ENCODE measurements at places on chromosomes 5 and 9.

DNA sequence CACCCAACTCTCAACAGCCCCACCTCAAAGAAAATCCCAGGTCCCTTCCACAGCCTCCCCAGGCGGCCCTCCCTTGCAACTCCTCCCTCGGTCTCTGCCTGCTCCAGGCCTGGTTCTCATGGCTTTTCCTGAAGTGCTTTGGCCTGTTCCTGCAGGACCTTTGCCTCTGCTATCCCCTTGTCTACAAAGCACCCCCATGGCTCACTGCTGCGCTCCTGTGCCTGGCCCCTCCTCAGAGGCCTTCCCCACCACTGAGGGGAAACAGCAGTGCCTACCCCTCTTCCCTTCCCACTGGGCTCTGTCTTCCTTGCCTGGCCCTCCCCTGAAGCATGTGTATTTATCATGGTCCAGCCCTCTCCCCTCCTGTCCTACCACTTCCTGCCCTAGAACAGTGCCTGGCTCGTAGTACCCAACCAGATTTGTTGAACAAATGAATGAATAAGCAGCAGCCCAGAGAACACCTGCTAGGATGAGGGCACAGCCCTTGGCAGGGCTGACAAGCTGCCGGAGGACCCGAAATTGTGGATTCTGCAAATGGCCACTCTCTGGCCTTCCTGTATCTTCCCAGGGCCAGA, 68.6 kb upstream of the LRRTM2 start:
- no peak for DNase-seq

- DNase-seq, result no peak
These were observed 8.8 kb upstream of the SCGB3A1 start for GRCh38 chr5:180599981-180600553.

DNA sequence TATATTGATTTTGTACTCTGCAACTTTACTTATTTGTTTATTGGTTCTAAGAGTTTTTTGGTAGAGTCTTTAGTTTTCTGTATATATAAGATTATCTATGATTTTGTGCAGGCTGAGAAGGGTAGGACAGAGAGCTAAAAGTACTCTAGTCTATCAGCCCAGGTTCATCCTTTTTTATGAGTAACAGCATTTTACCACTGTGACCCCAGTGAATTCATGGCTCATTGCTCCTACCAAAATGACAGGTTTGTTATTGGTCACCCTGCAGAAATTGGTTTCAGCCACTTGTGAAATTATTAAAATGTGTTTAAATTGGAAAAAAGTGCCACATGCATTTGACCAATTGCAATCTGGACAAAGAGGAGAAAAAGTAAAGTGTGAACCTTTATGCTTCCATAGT, 421.4 kb upstream of the DAB2 start:
- no peak for DNase-seq

DNA sequence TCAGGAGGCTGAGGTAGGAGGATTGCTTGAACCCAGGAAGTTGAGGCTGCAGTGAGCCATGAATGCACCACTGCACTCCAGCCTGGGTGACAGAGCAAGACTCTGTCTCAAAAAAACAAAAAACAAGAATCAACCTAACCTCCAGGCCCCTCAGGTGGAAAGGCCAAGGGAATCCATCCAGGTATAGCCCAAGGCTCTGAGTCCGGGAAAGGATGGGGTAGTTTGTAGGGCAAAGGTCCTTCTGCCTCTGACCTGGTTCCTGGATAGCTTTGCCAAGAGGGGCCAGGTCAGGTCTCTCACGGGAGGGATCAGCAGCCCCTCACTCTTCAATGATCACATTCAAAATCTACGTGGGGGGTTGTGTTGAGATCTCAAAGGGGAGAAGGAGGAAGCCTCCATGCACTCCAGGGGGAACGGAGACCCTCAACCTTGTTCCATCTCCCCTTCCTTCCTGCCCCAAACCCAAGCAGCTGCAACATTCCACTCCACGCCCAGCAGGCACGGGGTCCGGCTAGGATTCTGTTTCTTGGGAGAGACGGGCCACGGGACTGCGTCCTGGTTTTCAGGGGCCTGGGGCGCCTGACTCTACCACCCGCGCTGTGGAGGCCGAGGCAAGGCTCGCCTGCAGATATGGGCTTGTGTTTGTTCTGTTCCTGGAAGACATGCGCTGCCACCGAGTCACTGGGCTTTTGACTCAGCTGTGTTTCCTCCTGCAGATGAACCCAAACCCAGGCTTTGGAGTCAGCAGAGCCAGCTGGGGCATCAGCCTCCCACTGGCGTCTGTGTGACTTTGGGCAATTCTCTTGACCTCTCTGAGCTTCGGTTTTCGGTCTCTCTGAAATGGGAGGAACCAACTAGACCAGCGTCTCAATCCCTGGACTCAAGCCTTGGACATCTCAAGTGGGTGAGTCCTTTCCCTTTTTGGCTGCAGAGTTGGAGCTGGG, 35.5 kb downstream of the PLPP7 start:
- no peak for DNase-seq

DNA sequence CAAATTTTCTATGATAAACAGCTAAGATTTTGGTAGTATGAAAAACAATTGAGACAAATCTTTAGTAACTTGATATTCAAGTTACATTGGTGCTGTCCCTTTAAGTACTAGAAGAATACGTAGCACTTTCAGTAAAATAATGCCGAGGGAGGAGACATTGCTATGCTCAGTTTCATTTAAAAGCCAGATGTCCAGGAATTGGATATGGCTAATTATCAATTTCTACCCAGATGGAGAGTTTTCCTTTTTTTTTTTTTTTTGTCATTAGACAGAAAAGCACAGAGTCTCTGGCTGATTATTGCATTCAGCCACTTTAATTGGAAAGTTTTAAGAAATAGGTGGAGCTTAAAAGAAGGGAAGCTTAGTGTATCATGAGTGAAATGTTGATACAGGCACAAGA, 40.4 kb upstream of the APC start:
- DNase-seq, result no peak

- no peak for DNase-seq
These were observed 72.2 kb upstream of the PTCH1 start for GRCh38 chr9:95588724-95589588.

DNA sequence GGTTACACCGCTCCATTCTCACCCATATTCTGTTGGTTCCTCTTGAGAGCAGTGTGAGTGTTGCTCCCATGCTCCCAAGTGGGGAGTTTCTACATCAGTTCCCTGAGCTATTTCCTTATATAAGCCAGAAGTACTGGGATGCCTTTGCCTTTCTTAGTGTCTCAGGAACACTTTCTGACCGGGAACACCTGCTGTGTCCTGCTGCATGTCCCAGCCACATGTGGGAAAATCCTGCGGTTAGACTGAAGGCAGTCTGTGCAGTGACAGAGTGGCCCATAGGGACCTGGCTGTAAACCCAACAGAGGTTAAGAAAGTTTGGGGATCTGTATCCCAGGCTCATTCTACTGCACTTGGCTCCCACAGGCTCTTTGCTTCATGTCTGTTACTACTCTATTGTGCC, 126.0 kb downstream of the EGFLAM start:
- DNase-seq, result no peak

DNA sequence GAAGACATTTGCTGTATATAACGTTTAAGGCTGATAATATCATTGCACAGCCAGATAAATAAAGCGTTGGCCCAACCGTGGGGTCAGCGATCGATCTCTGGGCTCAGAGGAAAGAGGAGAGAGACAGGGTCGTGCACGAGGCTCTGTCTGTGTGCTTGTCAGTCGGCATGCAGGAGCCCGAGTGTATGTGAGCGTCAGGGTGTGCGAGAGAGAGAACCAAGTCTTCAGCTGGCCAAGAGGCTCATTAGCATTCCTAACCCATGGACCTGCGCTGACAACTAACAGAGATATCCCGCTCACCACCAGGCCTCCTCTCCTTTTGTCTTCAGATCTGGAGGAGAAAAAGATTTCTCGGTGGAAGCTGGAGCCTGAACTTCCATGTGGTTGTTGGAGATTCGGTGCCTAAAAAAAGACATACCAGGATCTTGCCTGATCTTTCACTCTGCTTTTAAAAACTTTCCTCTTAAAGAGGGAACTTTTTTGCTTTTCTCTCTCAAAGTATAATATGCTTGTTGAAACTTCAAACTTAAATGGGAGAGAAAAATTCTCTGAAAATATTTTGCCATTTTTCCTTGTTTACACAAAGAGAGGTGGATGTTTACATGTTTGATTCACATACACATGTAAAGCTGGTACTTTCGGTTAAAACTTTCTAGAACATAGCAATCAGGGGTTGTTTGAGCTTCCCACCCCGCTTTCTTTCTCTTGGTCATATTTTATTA, 16.5 kb downstream of the NR2F1 start:
- no peak for DNase-seq

DNA sequence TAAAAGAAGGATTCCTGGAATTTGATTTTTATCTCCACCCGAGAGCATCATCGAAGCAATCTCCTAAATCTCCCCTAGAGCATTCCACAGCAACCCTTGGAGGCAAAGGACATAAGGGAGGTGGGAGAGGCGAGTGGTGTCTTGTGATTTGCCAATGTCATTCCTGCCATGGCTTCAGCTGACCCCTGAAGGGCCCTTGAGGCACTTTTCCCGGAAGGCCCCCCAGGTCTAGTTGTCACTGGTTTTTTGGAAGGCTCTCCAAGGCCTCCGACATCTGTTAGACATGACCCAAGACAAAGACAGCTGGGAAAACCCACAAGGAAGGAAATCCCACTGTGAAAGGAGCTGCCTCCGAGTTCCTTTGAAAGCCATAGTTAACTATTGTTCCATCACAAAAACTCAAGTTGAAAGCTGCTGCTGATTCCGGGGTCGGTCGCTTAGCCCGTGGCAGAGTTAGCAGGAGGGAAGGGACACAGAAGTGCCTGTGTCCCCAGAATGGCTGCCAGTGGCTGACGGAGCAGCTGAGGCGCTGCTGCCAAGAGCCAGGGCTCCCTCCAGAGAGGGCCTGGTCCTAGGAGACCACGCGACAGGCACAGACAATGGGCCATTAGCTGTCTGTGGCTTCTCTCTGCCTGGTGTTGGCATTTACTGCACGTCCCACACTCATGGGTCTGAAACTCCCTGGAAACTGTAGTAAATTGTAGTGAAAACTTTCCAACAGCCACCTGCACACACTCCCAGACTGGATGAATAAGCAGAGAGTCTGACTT, 24.4 kb upstream of the TRIO start:
- DNase-seq, result no peak

- DNase-seq, result no peak
These were observed 509.1 kb downstream of the RASEF start for GRCh38 chr9:82553654-82554366.

DNA sequence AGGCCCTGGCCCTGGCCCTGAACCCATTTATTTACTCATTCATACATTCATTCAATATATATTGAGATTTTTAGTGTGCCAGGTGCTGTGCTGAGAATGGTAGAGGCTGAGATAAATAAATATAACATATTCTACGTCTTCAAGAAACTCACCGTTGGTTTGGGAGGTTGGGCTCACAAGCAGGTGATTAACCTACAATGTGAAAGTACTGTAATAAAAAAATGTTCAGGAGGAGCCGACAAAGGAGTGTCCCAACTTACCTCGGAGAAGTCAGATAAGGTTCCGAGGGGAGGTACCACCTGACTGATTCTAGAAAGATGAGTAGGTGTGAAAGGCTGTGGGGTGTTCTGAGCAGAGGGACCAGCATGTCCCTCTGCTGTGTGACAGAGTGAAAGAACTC, 479.6 kb upstream of the KLF4 start:
- DNase-seq, result no peak

GRCh38 chr5:125005266-125005665, 258.8 kb upstream of the ZNF608 start:
- DNase-seq, result no peak

DNA sequence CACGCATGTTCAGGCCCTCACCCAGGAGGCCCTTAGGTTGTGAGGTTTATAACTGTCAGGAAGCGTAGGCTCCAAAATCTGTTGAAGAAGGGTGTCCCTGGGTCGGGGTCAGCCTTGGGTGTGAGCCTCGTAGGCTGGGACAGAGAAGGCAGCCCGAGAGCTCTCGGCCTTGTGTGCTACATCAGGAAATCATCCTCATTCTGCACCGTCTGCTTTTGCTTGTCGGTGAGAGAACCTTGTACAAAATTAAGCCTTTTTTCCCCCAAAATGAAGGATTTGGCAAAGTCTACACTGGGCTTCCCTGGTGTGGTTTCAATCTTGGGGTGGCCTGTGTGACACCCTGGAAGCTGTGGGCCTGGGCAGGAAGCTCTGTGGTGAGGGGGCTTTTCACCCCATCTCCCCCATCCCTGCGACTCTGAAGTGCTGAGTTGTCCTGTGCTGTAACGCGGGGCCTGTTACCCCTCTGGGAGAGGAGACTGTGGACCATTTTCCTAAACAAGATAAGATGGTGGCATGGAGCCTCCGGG, 55.3 kb downstream of the AHRR start:
- no peak for DNase-seq

DNA sequence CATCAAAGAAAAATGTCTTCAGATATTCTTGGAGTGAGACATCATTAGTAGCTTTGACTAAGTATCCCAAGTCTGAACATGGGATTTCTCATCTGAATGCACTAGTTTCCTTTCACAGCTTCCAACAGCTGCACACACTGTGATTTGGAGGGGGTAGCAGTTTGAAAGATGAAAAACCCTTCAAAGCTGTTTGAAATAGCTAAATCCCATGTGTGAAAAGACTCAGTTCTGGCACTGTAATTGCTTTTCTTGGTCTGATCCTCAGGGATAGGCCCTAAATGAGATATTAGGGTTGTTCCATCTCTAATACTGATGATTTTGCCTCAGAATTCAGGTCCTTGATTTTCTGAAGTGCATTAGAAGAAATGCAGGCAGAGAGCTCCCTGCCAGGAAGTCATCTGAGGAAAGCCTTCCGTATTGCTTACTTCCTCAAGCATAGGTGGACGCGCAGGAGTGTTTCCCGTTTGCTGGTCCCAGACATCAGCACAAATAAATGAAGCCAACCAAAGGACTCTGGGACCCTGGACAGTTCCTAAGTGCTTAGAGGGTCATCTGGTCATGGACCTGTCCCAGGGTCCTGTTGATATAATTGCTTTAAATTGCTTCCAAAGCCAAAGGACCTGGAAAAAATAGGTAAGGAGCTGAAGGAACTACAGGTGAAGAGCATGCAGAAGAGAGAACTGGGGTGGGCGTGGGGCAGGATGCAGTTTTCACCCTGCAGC, 25.6 kb upstream of the FRMPD1 start:
- no peak for DNase-seq

GRCh38 chr9:37761511-37761910, 7.9 kb downstream of the TRMT10B start:
- DNase-seq, result no peak

GRCh38 chr5:95605786-95606185, 14.1 kb upstream of the GPR150 start:
- DNase-seq, result no peak

DNA sequence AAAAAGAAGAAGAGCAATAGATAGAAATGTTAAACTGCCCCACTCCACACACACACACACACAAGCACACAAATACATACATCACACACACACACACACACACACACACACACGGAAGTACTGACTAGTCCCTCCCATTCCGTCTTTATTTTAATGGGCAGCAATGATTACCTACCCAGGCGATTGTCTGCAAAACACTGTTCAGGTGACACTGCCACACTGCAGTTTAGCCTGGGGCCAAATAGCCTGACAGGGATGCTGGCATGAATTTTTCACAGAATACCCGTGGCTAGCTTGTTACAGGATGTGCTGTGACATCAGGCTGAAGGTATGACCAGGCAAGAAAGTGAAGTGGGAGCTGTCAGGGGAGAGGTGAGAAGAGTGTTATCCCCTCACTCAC, 86.9 kb downstream of the FRMD3 start:
- no peak for DNase-seq

GRCh38 chr5:34722183-34722582, 66.1 kb downstream of the RAI14 start:
- DNase-seq, result no peak
